ENCODE measurements at places on chromosomes 5 and 9. TPM values are rescaled to one million over a fixed set of nuclear protein-coding genes. Genes with fewer than 3 reads are reported as not detected.

- H3K4me1 ChIP-seq, result no peaks in the 10 kb centered on the region
- no peak for DNase-seq
- H3K4me3 ChIP-seq, result no peak overlapping the region
- H3K27ac ChIP-seq, result no peak overlapping the region
- no peaks in the 10 kb centered on the region for H3K36me3 ChIP-seq
Measured at GRCh38 chr5:175471628-175472027, 6.7 kb upstream of the SFXN1 start.

DNA sequence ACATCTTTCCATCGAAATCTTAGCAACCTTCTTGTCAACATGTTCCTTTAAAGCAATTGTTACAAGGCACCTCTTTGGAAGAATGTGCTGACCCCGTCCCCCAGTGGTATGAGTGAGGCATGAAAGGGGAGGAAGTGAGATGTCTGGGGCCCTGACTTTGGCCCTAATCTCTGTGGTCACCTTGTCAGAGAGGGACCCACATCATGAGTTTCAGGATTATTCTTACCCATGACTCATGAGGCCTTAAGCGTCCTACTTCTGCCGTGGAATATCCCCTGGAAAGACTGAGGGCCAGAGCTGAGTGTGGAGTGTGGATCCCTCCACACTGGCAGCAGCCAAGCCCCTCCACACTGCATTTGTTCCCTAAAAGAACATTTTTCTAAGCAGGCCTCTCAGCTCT is 81.2 kb downstream of the FSTL4 start:
- DNase-seq, result no peak
- no peaks in the 10 kb centered on the region for H3K4me1 ChIP-seq
- H3K4me3 ChIP-seq, result no peak overlapping the region
- H3K27ac ChIP-seq, result no peak overlapping the region
- H3K36me3 ChIP-seq, result no peaks in the 10 kb centered on the region

- no peaks in the 10 kb centered on the region for H3K27me3 ChIP-seq
- no peak for DNase-seq
- H3K4me1 ChIP-seq, result no peaks in the 10 kb centered on the region
- H3K4me3 ChIP-seq, result no peak overlapping the region
Measured at GRCh38 chr5:2675548-2675947, 75.9 kb downstream of the IRX2 start.

- no peaks in the 10 kb centered on the region for H3K27me3 ChIP-seq
- H3K4me3 ChIP-seq, result no peak overlapping the region
- H3K4me1 ChIP-seq, result no peaks in the 10 kb centered on the region
- no peak for DNase-seq
- no peaks in the 10 kb centered on the region for H3K36me3 ChIP-seq
Measured at GRCh38 chr5:32543291-32543690, 42.1 kb upstream of the SUB1 start.

DNA sequence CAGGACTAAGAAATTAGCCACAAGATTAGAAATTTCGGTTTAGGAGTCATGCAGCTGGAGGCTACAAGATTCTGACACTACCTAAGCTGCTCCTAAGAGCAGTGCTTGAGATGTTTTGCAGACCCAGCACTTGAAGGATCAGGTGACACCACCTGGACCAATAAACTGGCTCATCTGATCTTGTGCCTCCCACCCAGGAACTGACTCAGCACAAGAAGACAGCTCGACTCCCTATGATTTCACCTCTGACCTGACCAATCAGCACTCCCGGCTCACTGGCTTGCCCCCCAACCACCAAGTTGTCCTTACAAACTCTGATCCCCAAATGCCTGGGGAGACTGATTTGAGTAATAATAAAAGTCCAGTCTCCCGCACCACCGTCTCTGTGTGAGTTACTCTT is 170.4 kb downstream of the TTC39B start:
- no peak overlapping the region for H3K27ac ChIP-seq
- H3K4me1 ChIP-seq, result no peaks in the 10 kb centered on the region
- H3K4me3 ChIP-seq, result no peak overlapping the region
- DNase-seq, result no peak
- no peaks in the 10 kb centered on the region for H3K36me3 ChIP-seq

DNA sequence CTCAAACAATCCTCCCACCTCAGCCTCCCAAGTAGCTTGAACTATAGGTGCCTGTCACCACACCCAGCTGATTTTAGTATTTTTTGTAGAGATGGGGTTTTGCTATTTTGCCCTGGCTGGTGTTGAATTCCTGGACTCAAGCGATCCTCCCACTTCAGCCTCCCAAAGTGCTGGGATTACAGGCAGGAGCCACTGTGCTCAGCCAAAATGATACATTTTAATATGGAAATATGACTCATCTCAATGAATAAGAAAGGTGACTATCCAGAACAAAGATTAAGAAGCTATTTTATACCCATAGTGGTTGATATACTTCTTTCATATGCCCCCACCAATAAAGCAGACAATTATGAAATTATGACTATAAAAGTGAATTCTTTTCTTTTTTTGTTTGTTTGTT is 166.2 kb downstream of the NFIB start:
- no peak for DNase-seq
- peaks cover 13% of the 10 kb centered on the region for H3K4me1 ChIP-seq
- H3K4me3 ChIP-seq, result no peak overlapping the region

DNA sequence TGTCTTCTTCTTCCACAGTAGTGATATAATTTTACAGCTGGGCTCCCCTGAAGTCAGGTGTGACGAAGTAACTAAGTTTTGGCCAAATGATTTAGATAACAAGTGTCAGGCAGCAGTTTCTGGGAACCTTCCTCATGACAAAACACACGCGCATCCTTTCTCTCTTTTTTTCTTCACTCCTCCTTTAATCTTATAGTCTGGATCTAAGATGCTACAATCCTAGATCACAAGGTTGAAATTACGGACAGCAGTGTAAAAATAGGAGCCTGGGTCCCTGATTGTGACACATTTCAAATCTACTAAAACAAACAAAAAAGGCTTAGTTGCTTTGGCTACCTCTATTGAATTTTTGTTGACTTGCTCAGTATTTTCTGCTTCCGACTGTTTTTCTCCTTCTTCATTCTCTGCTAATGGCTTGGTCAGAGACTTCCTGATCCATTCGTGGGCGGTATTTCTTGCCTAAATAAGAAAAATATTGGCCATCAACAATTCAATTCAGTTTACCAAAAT is 36.1 kb downstream of the FAM114A2 start:
- H3K4me1 ChIP-seq, result peaks cover 15% of the 10 kb centered on the region
- no peak for DNase-seq
- H3K27me3 ChIP-seq, result no peaks in the 10 kb centered on the region
- peak overlapping the region; percentile 72 for H3K27ac ChIP-seq

DNA sequence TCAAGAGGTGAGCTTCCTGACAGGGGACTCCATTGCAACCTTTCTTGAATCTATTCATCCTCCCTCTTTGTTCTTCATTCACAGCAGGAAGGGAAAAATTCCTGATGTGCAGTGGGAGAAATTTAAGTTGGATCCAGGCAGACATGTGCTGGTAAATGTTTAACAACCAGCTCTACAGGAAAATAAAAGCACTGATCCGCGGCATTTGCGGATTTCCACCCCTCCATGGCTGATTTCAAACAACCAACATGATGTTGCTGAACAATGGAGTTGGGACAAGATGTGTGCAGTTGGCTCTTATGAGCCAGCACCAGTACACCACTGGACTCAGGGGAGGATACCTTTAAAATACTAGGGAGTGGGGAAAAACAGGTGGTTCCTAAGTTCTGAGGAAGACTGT is 47.0 kb downstream of the SPRY4 start:
- no peak overlapping the region for H3K27ac ChIP-seq
- no peaks in the 10 kb centered on the region for H3K27me3 ChIP-seq
- no peak overlapping the region for H3K4me3 ChIP-seq
- peaks cover 7% of the 10 kb centered on the region for H3K4me1 ChIP-seq
- no peaks in the 10 kb centered on the region for H3K36me3 ChIP-seq

DNA sequence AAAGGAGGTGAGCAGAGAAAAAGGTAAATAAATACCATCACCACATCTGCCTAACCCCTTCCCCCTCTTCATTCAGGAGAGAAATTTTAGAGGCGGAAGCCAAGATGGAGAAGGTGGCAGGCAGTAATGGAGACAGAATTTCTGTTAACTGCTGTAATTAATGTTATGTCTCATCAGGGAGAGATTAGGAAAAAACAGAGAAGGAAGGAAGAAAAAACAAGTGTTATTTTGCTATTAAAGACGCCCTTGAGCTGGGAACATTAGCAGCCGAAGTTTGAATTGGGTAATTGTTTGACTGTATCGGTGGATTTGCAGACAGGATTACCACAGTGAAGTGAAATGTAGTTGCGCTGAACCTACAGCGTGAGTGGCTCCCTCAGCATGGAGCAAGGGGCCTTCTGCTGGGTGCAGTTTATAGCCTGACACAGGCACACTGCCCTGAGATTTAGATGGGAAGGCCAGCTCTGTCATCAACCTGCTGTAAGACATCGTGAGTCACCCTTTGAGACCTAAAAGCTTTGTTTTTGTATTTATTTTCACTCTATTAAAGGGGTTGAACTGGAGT is 136.3 kb downstream of the ASTN2 start:
- H3K4me1 ChIP-seq, result no peaks in the 10 kb centered on the region
- H3K27ac ChIP-seq, result no peak overlapping the region
- no peaks in the 10 kb centered on the region for H3K36me3 ChIP-seq
- H3K27me3 ChIP-seq, result no peaks in the 10 kb centered on the region
- no peak for DNase-seq

DNA sequence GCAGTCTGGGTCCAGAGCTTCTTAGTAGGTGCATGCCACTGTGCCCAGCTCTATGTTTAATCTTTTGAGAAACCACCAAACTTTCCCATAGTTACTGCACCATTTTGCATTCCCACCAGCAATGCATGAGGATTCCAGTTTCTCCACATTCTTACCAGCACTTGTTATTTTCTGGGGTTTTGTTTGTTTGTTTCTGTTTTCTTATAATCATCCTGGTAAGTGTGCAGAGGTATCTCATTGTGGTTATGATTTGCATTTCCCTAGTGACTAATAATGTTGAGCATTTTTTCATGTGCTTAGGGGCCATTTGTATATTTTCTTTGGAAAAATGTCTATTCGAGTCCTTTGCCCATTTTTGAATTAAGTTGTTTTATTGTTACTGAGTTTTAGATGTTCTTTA is 11.4 kb downstream of the FOXE1 start:
- no peak overlapping the region for H3K4me3 ChIP-seq
- no peaks in the 10 kb centered on the region for H3K4me1 ChIP-seq
- no peak overlapping the region for H3K27ac ChIP-seq
- no peak for DNase-seq

GRCh38 chr5:110969502-110969901 is 102.0 kb upstream of the TSLP start:
- DNase-seq, result no peak
- no peak overlapping the region for H3K27ac ChIP-seq
- H3K36me3 ChIP-seq, result no peaks in the 10 kb centered on the region
- no peaks in the 10 kb centered on the region for H3K27me3 ChIP-seq
- no peak overlapping the region for H3K4me3 ChIP-seq

DNA sequence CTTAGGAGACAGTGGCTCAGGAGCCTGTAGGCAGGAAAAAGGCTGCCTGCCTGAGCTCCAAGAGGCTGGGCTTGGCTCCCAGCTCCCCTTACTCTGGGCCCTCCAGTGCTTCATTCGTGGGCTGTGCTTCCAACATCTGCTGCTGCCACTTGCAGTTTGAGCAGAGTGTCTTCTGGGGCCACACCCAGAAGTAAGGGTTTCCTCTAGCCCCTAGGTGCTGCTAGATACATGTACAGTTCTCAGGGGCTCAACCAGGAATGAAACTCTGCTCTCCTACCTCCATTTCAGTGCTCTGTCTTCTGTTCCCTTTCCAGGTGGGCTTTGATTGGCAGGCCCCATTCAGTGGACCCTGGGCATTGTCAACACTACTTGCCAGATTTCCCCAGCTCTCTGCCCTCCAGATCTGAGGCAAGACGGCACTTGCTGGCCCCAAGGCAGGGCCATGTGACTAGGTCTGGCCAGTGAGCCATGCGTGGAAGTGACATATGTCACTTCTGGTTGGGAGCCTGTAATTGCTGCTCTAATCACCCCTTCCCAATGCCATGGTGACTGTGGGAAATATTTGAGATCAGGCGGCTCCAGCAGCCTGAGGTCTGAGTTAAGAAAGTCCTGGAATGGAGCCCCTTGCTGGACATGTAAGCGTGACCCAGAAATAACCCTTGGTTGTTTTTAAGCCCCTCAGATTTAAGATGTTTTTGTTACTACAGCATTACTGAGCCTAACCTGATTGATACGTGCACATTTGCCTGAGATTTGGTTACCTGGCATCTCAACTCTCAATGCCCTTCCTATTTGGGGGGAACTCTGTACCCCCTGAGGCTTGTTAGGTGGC is 9.4 kb upstream of the BOD1 start:
- no peak for DNase-seq
- H3K4me3 ChIP-seq, result no peak overlapping the region
- H3K36me3 ChIP-seq, result no peaks in the 10 kb centered on the region
- peaks cover 18% of the 10 kb centered on the region for H3K4me1 ChIP-seq
- no peaks in the 10 kb centered on the region for H3K27me3 ChIP-seq
- H3K27ac ChIP-seq, result peak overlapping the region; percentile 60

DNA sequence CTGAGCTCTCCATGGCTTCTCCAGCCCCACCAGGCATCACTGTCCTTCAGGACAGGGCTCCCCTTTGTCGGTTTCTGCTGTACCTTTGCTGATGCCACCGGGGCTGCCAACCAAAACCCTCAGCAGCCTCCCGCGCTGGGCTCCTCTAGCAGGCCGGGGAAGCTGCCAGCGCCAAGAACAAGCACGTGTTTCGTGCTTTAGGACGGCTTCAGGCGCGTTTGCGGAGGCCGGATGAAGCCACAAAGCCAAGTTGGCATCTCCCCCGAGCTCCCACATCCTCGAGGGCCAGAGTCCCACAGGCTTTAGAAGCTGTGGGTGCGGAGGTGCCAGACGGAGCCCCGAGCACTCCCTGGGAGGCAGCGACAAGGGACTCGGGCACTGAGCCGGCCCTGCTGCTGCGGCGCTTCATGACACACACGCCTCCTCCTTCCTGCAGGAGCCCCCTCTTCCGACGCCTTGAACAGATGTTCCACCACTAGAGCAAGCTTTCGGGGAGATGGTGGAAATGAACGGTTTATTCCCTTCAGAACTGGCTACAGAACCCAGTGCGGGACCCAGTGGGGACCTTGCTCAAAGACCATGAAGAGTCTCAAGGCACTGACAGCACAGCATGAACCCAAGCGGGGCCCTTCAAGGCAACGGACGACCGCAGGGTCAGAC is 36.7 kb downstream of the SARDH start:
- H3K36me3 ChIP-seq, result no peaks in the 10 kb centered on the region
- H3K4me3 ChIP-seq, result no peak overlapping the region
- DNase-seq, result peak; percentile 9
- H3K27ac ChIP-seq, result no peak overlapping the region

The BTNL3 gene
- total RNA-seq, result not detected

The SLC6A19 gene
- not detected for total RNA-seq

The CCDC171 gene
- total RNA-seq, result 0.61 TPM

The PDE6A gene
- not detected for total RNA-seq

All from gastrocnemius medialis (tissue), 4 donors.